ENCODE measurements at places on chromosomes 12 and 14. TPM values are rescaled to one million over a fixed set of nuclear protein-coding genes. Genes with fewer than 3 reads are reported as not detected.

The PIWIL1 gene
- not detected for total RNA-seq

The AP5M1 gene
- total RNA-seq: 16.9 TPM

The STAC3 gene
- total RNA-seq: 0.59 TPM

The GPR135 gene
- 4.3 TPM for total RNA-seq

The GLS2 gene
- under 0.01 TPM for total RNA-seq

The TMEM229B gene
- 0.37 TPM for total RNA-seq

The C12orf50 gene
- not detected for total RNA-seq

The EXOC5 gene
- 61.6 TPM for total RNA-seq

The AKAP6 gene
- total RNA-seq: 25.0 TPM

The LRP1-AS gene
- not detected for total RNA-seq

The RAN gene
- total RNA-seq: 756 TPM

The NKX2-1 gene
- total RNA-seq: not detected

The CLEC2A gene
- total RNA-seq: not detected

The MYO1H gene
- not detected for total RNA-seq

The GOLGA5 gene
- 45.7 TPM for total RNA-seq

The ZNF385A gene
- total RNA-seq: 0.37 TPM

The MLEC gene
- total RNA-seq: 64.7 TPM

The TSPAN8 gene
- not detected for total RNA-seq

The PIANP gene
- total RNA-seq: not detected

The SLCO1B3 gene
- total RNA-seq: not detected

The POTEM gene
- total RNA-seq: not detected

The SERPINA12 gene
- total RNA-seq: not detected

The ALG10B gene
- 4.4 TPM for total RNA-seq

The ITGA5 gene
- 524 TPM for total RNA-seq
